ENCODE measurements at places on chromosomes 13 and 19.

DNA sequence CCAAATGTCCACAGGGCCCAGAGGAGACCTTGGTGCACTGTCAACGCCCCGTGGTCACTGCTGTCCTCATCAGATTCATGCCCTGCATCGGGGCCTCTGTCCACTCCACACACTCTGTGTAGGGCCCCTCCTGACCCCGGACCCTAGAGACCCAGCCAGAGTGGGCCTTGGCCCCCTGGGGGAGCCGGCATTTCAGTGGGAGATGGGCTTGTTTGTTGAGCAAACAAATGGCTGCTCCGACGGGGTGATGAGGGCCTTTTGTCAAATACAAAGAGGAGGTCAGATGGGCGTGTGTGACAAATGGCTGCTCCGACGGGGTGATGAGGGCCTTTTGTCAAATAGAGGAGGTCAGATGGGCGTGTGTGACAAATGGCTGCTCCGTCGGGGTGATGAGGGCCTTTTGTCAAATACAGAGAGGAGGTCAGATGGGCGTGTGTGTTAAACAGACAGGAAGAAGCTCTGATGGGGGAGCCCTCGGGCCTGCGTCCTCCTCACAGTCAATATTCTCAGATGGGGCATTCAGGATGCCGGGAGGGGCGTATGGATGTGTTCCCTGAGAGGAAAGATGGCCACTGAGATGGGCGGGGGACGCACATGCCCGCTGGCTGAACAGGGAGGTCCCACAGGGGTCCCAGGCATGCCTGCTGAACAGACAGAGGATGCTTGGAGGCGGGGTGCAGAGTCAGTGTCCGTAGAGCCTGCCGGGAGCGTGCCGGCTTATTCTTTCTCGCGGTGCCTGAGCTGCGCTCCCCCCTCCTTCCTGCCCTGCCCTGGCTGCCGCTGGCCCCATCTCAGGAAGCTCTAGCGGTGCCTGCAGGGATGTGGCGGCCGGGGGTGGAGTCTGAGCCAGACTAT lies 36.3 kb downstream of the SMIM24 start:
- no peak for DNase-seq

DNA sequence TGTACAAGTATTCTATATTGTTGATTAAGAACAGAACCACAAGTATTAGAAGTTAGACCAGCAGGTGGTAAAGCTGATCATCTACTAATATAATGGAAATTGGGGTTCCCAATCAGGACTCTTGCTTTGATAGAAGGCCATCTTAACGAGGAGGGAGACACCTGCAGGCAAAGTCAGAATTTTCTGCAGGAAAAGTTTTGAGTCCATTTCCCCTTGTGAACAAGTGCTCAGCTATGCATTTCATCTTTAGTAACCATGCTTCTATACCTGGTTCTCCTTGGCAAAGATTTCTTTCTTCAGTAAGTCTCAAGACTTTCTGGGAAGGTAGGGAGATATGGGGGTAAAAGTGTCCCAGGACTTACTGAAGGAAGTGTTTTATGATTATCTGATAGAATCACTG lies 36.1 kb upstream of the USPL1 start:
- DNase-seq: no peak

DNA sequence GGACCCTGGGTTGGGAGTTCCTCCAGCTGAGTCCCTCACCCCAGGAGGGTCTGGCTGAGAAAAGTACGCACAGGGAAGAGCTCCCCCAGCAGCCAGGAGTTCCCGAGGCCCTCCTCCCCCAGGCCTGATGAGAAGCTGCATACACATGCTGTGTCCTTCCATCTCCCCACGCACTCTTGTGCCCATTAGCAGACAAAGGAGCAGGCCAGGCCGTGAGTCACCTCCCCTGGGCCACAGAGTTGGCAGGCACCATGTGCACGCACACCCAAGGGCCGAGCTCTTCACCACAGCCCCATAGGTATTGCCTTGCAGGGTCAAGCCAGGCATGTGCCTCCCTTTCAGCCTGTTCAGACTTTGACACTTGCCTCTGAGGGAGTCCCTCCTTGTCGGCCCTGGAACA lies 17.5 kb downstream of the MAU2 start:
- no peak for DNase-seq

DNA sequence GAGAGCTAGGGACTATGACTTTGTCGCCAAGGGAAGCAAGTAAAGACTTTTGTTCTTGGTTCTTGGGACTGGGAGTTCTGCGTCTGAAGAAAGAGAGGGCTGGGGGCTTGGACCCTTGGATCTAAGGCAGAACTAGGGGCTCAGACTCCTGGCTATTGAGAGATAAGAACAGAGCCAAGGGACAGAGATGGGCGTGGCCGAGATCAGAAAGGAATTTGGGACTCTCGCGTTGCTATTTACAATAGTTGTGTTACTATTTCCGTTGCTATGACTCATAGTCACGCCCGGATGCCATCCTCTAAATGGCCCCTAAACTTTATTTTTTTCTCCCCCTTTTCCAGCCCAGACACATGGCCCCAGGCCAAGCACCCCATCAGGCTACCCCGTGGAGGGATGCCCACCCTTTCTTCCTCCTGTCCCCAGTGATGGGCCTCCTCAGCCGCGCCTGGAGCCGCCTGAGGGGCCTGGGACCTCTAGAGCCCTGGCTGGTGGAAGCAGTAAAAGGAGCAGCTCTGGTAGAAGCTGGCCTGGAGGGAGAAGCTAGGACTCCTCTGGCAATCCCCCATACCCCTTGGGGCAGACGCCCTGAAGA lies 759 bp downstream of the PPP1R15A start:
- DNase-seq: peak; percentile 46

DNA sequence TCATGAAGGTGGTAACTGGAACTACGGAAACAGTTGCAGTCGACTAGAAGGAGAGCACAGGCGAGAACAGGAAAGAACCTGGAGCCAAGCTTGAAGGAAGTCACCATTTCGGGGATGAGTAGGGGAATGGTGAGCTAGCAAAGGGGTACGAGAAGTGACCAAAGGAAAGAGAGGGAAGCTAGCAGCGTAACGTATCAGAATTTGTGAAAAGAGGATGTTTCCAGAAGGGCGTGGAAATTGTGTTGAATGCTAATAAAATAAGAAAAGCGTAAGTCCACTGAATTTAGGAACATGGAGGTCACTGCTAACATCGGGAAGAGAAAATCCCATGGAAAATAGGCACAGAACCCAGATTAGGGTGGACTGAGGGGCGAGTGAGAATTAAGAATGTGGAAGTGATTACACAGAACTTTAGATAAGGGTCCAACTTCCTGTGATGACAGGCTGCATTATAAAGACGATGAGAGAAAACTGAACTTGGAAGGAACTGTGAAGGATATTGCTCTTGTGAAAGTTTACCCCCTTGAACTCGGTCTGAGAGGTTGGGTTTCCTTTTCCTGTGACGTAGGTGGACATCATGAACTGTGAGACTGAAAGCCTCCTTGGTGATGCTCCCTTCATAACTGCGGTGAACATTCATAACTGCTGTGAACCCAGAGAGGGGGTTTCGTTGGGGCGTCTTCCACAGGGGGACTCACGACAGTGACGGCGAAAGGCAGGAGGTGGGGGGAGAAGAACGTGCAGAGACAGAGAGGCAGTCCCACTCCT lies 2.0 kb upstream of the FFAR2 start:
- DNase-seq: no peak

GRCh38 chr19:39474139-39474620 lies 6.5 kb upstream of the TIMM50 start:
- DNase-seq: peak; percentile 58

DNA sequence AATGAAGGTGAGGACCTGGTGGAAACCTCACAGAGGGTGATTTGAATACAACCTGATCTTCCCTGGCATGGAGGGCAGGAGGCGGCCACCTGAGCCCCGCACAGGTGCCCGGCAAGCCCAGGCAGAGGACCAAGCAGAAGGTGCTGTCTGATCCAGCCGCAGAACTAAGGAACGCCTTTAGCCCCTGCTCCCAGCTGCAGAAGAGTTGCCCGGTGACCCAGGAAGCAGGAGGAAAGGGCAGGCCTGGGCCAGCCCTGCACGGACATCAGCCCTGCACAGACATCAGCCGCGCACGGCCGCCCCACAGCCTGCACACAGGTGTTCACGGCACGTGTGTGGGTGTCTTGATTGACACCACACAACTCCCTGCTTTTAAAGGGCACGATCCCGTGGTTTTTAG lies 43.1 kb downstream of the RASA3 start:
- no peak for DNase-seq

DNA sequence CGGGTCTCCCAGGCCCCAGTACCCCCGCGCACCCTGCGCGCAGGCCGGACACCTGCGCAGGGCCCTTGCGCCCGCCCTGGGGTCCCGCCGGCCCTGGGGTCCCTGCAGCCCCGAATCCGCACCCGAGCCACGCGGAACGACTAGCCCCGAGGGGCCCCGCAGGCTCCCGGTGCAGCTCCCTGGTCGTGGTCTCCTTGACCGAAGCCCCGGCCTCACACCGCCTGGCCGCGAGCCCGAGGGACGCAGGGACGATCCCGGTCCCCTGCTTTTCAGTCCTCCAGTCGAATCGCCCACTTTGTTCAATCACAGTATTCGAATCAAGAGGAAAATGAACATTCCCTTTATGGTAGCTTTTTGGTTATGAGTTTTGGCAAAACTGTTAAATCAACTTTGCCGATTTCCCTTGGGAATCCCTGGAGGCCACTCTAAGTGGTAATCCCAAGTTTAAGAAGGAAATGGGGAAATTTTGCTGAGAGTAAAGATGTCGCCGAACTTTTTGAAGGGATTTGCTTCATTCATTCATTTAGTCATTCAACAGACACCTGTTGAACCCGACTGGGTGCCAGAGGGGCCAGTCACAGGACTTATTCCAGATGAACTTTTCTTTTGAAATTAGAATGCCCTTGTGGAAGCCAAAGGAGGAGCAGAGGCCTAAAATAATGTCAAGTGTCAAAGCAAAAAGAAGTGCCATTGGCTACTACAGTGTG lies 75.0 kb downstream of the ZIC5 start:
- no peak for DNase-seq

DNA sequence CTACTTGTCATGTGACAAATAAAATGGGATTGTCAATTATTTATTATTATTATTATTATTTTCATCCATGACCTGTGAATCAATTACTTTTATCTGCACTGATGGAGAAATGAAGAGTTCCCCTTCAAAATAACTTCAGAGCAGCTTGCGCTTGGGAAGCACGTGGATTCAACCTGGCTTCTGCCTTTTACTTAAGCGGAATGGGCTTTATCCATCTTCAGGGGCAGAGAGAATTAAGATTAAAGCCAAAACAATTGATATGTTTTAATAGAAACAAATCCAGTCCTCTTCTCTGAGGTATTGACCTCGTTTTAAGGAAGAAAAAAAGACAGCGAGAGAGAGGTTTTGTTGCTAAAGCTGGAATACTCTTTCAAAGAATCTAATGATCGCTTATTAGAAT lies 876 bp downstream of the SACS start:
- DNase-seq: no peak

GRCh38 chr13:94632226-94632980 lies 30.7 kb downstream of the GPR180 start:
- DNase-seq: no peak

DNA sequence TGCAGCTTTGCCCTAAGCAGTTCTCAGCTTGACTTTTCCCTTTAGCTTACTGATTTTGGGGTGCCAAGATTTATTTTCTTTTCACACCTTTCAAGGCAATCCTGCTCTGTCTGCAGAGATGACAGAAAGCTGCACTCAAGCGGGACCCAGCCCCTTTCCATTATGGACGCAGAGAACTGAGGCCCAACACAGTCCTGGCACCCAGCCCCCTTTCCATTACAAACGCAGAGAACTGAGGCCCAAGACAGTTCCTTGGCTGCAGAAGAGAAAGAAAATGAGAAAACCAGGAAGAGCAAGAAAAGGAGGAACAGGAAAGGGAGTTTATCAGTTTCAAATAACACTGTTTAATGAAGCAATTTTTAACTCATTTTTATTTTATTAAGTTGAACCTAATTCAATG lies 36.8 kb upstream of the ATP11A start:
- no peak for DNase-seq

All from stimulated activated CD8-positive, alpha-beta memory T cell treated with anti-CD3 and anti-CD28 coated beads, Interleukin-2, amount 100 ng/mL, for 1 hour (primary cell).